Pons (tissue), 1 donor: ENCODE measurements at places on chromosomes 1 and 21.

DNA sequence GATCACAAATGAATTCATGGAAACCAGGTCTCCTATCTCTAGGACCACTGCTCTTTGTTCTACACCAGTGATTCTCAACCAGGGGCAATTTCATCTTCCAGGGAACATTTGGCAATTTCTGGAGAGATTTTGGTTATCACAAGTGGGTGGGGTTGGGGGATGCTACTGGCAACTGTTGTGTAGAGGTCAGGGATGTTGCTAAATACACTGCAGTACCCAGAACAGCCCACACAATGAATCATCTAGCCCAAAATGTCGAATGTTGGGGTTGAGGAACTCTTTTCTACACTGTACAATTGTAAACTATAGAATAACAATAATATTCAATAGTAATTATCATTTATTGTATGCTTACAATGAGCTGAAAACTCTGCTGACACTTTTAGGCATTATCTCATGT is 55.7 kb upstream of the UBE2U start:
- DNase-seq = no peak

DNA sequence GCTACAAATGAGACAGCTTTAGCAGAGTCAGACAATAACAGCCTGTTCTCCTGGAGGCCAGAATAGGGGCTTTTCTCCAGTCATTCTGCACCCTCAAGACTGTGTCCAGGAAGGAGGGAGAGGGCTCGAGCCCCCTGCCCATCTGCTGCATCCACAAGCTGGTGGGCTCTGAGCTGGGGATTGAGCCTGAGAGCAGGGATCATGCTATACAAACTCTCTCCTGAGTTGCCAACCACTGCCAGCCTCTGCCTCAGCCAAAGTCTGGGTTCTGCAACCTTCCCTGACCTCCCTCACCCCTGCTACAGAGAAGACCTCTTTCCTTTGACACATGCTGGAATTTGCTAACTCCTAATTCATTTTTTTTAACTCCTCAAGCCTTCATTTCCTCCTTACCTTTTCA is 14.8 kb upstream of the PPM1J start:
- DNase-seq = no peak

GRCh38 chr1:26693599-26694572 is 1.9 kb upstream of the ARID1A start:
- DNase-seq = no peak

GRCh38 chr1:64963466-64963865 is 2.9 kb downstream of the JAK1 start:
- DNase-seq = no peak

GRCh38 chr1:175208773-175209492 is 16.4 kb upstream of the KIAA0040 start:
- no peak for DNase-seq

DNA sequence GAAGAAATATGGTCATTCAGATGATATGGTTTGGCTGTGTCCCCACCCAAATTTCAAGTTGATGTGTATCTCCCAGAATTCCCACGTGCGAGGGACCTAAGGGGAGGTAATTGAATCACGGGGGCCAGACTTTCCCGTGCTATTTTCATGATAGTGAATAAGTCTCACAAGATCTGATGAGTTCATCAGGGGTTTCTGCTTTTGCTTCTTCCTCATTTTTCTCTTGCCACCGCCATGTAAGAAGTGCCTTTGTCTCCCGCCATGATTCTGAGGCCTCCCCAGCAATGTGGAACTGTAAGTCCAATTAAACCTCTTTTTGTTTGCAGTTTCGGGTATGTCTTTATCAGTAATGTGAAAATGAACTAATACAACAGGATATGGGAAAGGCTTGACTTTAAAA is 1.4 kb upstream of the DPM3 start:
- no peak for DNase-seq

DNA sequence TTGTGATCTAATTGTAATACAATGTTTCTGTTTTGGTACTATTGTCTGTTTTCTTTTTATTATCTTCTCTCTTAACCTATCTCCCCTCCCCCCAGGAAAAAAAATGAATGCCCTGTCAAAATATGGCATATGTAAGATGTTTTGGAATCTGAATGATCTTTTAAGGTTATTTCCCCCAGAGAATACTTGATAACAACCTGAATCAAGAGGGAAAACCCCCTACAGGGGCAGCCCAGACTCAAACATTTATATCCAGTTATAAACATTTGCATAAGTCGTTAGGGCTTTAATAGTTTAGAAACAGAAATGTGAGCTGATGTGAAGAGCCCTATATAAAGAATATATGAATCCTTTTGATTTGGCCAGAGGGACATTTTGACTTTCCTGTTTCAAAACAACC is 169.5 kb downstream of the VAV3 start:
- DNase-seq = no peak
